ENCODE measurements at places on chromosomes 1 and 21.

DNA sequence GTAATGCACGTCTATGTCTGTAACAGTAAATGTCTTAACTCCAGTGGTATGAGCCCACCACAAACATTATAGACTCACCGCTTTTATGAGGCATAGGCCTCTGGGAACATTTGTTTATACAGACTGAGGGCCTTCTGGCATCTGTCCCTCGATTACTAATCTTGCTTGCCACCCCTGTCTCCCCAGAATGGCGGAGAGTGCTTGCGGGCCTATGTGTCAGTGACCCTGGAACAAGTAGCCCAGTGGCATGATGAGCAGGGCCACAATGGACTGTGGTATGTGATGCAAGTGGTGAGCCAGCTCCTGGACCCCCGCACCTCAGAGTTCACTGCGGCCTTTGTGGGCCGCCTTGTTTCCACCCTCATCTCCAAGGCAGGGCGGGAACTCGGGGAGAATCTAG is 18.3 kb upstream of the SHISA4 start:
- DNase-seq, result no peak

GRCh38 chr1:54837002-54837853 is 36.1 kb upstream of the TTC22 start:
- DNase-seq, result no peak

DNA sequence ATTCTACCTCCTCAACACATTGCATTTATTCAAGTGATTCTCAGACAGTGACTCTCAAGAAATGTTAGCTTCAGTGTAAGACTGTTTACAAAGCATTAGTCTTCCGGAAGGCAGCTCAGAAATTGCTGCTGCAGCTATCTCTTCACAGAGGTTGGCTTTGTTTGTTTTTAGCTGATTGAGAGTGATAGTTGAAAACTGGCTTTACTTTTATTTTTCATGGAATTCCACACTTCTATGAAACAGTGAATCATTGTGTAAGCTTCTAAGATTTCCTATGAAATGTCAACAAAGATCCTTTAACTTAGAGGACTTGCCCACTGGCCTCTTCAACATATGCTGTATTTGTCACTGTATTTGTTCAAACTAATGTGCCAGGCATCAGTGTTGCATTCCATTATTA is 121.3 kb downstream of the TNNI3K start:
- DNase-seq, result no peak

DNA sequence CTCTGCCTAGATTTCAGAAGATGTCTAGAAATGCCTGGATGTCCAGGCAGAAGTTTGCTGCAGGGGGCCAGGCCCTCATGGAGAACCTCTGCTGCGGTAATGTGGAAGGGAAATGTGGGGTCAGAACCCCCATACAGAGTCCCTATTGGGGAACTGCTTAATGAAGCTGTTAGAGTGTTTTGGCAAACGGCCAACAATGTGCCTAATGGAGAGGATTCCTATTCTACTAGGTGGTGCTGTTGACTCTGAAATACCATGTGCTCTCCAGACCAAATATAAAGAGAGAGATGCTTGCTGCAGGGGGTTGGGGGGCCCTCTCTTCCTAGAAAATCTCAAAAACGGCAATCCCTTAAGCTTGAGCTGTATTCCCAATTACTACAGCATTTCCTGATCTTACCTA is 57.1 kb upstream of the DR1 start:
- DNase-seq, result no peak

DNA sequence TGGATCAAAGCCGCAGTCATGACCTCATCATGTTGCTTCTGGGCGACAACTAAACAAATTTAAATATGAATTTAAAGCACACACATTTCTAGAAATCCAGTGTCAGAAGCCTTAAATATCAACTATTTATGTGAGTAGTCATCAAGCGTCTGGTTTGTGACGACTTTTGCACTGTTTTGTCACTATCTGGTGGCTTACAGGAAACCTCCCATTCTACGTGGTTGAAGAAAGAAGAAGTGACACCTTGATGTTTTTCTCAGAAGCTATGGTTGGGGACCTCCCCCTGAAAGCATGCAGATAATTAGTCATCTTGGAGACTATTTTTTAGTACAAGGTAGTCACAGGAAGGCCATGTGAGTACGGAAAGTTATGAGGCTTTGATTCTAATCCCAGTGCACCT is 58.5 kb downstream of the TENT5C start:
- no peak for DNase-seq

DNA sequence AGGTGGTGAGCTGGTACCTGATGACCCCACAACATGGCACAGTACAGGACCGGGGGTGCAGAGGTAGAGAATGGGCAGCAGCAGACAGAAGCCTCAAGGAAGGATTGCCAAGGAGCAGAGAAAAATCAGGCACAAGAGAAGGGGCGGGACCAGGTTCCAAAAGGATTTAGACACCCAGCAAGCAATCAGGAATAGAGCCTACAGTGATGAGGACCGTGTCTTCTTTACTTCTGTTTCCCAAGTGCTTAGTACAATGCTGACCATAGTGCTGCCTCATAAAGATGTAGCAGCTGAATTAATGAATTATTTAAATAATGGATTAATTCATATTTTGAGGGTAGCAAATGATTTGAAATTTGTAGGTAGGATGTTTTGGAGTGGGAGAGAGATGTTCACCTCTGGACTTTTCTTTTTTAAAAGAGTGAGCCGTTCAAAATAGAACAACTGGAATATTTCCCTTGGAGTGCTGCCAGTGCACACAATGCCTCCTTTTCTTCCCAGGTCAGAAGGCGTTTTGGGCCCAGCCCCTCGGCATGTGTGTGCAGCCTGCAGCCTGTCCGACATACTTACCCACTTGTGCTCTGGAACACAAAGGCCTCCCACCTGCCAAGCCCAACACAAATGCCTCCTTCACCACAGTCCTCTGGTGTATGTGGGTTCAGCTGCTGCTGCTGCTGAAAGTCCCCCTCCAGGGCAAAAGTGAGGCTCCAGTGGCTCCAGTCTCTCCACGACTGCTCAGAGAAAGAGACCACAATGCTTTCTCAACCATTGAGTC is 19.6 kb downstream of the KANK4 start:
- no peak for DNase-seq

DNA sequence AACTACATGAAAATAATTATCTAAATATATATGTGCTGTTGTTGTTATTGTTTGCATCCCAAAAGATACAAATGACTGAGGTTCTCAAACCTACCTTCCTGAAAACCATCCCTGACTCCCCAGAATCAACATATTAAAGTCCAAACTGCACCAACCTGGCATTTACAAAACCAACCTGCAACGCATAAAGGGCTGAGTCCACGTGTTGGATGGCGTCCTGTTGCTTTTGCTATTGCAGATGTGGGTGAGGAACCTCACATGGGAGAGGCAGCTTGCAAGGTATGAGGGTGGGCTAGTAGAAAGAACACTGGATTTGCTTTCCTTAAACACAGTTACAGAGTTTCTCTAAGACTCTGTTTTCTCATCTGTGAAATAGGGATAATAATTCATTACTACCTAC is 1.5 kb upstream of the C8B start:
- no peak for DNase-seq

GRCh38 chr1:15226388-15227255 is 20.4 kb upstream of the FHAD1 start:
- DNase-seq, result no peak

GRCh38 chr1:5551274-5551975 is 440.8 kb downstream of the NPHP4 start:
- no peak for DNase-seq

DNA sequence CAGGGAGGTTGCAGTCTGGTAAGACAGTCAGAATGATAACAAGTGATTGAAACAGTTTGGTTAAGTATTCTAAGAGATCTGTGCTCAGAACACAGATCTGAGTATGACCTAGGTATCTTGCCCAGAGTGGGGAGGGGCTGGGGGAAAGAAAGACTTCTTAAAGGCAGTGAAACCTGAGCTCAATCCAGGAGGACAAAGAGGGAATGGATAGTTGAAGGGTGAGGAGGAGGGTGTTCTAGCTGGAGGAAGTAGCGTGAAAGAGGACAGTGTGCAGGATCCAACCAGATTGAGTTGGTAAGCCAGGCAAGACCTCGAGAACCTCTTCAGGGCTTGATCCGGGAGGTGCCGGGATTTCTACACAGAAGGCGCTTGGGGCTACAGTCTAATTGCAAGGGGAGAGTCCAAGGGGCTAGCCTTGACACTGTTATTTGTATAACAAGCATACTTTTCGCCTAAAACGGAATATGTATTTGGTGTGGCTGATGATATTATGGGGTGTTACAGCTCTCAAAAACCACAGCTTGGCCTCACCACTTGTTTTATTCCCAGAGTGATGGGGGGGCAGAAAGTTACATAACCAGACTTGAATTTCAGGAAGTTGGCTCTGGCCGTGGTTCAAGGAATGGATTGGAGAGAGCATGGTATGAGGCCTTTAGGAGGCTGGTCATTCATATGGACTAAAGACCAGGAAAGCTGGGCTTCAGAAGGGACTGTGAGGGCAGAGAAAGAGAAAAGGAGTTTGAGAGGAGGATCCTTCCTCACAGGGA is 19.1 kb downstream of the RCSD1 start:
- DNase-seq, result no peak

- no peak for DNase-seq
Observed at GRCh38 chr1:174839211-174839610, 160.5 kb upstream of the CACYBP start.

- no peak for DNase-seq
Observed at GRCh38 chr1:50109647-50110075, 941 bp downstream of the ELAVL4 start.

- DNase-seq, result no peak
Observed at GRCh38 chr1:78831731-78832360, 174.7 kb downstream of the ADGRL4 start.

DNA sequence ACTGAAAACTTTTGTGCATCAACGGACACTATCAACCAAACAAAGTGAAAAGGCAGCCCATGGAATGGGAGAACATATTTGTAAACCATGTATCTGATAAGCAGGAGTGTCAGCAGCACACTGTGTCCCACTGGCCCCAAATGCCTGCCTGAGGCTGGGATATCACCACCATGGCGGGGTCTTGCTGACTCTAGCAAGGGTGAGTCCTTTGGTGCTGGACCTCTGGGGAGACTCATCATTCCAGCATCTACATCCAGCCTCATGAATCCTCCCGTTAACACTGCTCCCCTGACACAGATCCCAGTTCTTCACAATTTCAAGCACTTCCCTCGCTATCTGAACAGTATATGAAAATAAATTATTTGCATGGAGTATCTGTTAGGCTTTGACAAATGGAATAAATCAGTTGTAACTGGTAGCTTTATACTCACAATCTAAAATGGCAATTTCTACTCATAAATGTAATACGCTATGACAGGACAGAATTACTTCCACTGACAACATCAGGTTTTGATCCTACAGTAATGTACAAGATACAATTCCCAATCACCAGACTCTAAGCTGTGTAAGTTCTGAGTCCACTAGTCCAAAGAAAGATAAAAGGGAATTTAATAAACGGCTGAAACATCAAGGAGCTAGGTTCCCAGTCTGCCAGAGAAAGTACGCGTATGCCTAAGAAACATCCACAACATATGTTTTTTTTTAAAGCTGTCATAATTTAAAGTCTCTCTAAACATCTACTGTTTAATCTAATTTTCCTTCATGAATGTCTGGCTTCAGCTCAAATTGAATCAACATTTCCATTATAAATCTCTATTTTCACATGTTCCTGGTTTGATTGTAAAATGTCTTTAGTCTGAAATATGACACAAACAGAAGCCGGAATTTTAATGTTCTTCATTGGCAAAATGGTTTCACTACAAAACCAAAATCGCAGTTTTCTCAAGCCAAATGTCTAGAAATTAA is 95.1 kb downstream of the SIPA1L2 start:
- DNase-seq, result no peak

- no peak for DNase-seq
Observed at GRCh38 chr1:100299521-100300222, 33.7 kb downstream of the RTCA start.

GRCh38 chr1:73783352-73783751 is 414.6 kb downstream of the LRRIQ3 start:
- no peak for DNase-seq

DNA sequence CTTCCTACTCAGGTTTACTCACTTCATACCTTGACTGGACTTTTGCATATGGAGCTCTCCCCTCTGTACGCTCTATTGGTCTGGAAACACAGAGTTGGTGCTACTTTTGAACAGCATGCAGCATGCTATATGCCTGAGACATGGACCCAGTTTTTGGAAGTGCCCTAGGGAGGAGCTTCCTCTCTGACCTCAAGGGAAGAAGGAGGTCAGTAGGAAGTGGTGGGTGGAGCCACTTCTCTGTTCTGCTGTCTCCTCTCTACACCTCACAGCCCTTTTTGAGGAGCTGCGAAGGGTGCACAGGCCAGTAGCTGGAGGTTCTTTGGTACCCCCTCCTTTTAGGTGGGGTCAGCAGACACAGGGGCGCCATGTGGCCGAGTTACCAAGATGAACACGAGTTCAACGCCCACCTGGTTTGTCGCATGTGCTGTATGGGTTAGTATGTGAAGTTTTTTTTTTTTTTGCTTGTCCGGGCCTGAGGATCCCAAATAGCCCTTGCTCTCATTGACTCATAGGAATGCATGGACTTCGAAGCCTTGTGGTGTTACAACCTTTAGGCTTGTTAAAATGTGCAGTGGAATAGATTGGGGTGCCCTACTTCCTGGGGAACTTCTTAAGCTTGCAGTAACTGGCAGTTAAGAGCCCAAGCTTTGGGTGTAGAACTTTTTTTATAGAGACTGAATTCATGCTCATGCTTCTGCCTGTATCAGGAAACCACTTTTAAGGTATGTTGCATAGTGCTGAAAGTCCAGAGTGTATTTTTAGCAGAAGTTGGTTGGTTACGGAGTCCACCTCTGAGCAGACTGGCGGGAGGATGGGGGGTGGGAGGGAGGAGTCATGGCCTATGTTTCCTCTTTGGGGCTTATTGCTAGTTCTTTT is 10.7 kb downstream of the MACF1 start:
- DNase-seq, result no peak

GRCh38 chr21:28959367-28960099 is 33.1 kb downstream of the LTN1 start:
- no peak for DNase-seq
